ENCODE measurements at places on chromosomes 6 and 20.

GRCh38 chr20:44204156-44204831, 6.3 kb downstream of the OSER1 start:
- peak; percentile 98 for DNase-seq

DNA sequence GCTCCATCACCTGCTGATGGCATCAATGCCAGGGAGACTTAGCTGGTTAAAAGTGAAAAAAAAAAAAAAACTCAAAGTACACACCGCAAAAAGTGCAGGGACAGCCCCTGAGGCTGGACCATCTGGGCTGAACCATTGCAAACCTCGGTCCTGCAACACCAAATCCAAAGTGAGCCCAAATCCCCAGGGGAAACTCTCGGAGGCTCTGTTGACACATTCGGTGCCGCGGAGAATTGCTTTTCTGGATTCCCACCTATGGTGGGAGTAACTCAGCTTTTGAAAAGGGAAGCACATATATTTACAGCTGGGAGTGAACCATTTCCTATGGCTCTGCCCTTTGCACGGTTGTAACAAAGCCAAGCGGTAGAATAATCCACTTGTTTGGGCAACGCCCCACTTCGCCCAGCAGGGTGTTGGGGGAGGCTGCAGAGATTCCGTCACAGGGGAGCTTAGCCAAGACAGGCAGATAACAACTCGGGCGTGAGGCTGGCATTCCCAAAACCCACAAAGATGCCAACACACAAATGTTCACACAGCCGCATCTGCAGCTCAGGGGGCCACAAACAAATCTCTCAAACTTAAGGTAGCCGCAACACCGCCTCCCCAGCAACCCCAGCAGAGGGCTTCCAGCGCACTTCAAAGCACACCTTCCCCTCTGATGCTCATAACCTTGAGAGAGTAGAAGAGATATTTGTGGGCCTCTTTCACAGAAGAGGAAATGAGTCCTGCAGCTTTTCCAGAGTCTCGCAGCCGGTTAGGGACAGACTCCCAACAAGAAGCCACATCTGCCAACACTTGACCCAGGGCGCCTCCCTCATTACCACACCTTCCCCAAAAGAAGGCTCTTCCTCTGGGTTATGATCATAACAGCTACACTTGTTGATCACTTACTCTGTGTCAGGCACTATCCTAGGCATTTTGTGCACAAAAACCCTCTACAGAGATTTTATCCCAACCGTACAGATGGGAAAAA, 11.4 kb downstream of the ZC3H12D start:
- no peak for DNase-seq

- DNase-seq = no peak
These were observed 41.9 kb downstream of the PCNA start for GRCh38 chr20:5077761-5078387.

- no peak for DNase-seq
These were observed 119.1 kb upstream of the CD93 start for GRCh38 chr20:23205211-23205610.

DNA sequence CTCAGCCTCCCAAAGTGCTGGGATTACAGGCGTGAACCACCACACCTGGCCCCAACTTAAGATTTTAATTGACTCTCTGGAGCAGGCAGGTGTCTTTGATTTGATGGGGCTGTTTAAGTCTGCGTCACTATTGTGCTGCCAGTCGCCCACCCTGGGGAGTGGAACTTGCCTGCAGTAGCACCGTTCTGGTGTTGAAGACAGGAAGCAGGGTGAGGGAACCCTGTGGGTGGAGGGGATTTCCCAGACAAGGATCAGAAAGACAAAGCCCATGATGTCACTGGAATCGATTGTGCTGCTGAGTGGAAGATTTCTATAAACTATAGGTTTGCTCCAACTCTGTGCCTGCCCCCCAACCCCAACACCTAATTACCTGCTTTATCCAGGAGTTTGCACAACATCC, 11.0 kb downstream of the ALDH8A1 start:
- no peak for DNase-seq

DNA sequence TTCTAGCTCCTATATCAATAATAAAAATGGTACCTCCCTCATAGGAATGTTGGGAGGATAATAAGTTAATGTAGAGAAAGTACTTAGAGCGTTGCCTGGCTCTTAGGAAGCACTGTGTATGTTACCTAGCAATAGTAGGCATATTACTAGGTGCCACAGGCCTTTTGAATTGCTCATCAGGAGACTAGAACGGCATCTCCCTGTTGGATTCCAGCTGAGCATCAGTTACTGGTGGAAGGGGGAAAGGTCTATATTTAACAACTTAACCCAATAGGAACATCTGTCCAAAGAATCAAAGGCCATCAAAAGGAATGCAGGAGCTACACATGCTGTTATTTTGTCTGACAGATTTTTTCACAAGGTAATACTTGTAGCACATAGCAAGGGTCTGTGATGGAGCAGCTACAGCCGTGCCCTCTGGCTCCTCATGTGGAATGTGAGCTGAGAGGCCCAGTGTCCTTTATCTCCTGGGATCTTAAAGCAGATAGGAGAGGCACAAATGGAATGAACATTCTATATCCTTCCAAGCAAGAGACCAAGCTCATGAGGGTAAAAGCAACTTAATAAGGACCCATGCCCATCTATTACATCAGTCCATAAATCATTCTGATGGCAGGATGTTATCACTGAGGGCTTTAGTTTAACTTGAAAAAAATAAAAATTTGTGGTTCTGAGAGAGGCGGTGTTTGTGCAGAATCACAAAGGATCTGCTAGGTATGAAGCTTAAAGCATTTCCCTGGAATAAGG, 184.9 kb upstream of the LAMP5 start:
- DNase-seq = no peak

DNA sequence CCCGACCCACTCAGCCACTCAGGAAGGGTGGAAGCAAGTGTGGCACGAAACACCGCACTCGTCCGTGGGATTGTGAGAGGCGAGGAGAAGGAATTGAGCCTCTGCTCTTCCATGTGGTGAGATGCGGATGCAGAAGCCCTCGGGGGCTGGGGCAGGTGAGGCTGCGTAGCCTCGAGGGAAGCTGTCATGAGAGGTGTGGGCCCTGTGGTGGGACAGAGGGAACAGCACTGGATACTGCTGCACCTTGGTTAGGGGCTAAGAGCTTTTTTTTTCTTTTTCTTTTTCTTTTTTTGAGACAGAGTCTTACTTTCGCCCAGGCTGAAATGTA, 86.5 kb downstream of the PTPN1 start:
- no peak for DNase-seq

- DNase-seq = no peak
These were observed 50.5 kb downstream of the KCNK5 start for GRCh38 chr6:39178804-39179203.

DNA sequence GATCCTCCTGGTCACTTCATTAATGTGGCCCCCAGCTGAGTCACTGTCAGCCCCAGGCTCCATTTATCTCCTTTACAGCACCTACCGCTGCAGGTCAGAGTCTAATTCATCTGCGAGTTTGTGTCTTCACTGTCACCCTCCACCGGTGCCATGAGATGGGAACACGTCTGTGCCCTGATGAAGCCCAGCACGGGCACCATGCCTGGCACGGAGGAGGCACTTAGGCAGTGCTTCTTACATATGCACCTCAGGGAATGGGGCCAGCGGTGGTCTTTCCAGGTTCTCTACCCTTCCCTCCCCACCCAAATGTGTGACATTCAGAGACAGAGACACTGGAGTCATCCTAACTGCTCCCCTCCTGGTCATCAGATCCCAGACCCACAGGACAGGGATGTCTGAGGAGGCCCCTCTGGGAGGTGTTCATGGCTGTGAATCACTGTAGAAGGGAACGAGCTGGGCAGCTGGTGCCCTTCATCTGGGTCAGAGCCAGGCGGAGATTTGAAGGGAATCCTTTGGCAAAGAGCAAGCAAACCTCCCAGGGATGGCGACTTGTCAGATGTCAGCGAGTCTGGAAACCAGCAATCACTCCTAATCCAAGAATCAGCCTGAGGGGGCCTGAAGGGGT, 364.6 kb downstream of the PREX1 start:
- DNase-seq = no peak

GRCh38 chr6:33945931-33946330, 142.1 kb upstream of the MLN start:
- no peak for DNase-seq

DNA sequence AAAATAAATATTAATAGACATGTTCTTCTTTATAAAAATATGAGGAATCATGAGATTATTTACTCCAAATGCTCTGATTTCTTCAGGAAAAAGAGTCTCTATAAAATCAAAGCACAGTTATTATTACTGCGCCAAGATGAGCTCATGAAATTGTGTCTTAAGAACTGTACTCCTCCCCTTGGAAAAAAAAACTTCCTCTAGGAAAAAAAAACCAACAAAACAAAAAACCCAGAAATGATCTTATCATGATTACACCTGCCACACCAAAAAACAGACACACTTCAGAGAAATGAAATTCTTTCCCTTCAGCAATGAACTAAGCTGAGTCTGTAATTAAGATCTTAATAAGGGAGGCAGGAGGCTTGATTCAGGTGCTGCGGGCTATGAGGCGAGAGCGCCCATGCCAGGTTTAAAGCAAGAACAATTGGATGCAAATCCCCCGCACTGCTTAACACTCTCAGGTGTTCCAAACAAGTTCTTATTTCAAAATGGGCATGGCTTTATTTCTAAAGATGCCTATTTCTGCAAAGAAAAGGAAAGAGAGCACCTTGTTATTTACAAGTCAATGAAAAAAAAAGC, 9.1 kb downstream of the NEDD9 start:
- no peak for DNase-seq

GRCh38 chr6:49979584-49979983, 10.2 kb upstream of the DEFB113 start:
- no peak for DNase-seq

DNA sequence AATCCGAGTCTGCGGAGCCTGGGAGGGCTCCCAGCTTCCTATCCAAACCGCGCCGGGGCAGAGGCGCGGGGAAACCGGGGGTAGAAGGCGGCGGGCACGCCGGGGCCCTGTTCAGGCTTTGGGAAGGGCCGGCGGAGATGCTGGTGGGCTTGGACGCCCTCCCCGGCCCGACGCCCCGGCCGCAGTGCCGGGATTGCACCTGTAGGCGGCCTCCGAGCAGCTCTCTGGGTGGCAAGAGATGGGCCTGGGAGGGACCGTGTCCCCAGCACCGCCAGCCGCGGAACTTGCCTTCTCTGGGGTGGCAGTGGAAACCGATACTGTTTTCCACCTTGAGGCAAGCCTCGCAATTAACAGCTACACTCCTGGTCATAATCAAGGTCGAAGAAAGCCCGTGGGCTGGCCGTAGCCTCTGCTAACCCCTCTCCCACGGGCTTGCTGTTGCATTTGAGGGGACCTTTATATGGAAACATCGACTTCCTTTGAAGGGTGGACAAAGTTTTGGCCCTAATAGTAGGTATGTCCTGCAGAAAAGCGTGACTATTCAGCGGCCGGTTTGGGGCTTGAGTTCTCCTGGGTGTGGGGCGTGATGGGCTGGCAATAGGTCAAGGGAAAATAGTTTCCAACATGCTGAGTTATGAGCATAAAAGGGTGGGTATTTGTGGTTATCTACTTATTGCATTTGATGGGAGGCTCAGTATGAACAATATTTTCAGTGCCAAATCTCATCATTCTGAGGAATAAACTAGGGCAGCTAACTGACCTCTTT, 1.1 kb upstream of the JAG1 start:
- peak; percentile 78 for DNase-seq

DNA sequence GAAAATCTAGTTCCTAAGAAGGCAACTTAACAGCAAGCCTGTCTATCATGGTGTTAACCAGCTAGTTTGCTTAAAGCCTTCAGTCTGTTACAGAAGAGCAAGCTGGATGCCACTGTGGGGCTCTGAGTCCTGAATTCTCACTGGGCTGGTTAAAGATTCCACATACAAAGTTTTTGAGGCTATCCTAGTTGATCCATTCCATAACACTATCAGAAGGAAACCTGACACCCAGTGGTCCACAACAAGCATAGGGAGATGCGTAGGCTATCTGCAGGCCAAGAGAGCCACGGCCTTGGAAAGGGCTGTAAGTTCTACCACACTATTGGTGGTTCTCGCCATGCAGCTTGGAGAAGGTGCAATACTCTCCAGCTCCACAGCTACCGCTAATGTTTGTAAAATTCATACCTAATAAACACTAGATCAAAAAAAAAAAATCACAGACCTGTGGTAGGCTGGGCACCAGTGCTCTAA, 420 bp upstream of the MCCD1 start:
- no peak for DNase-seq

GRCh38 chr6:141103246-141103645, 1029.5 kb upstream of the GJE1 start:
- no peak for DNase-seq

GRCh38 chr6:124741341-124741740, 220.9 kb upstream of the RNF217 start:
- no peak for DNase-seq

- DNase-seq = no peak
These were observed 4.4 kb downstream of the SLC13A3 start for GRCh38 chr20:46646659-46647380.

DNA sequence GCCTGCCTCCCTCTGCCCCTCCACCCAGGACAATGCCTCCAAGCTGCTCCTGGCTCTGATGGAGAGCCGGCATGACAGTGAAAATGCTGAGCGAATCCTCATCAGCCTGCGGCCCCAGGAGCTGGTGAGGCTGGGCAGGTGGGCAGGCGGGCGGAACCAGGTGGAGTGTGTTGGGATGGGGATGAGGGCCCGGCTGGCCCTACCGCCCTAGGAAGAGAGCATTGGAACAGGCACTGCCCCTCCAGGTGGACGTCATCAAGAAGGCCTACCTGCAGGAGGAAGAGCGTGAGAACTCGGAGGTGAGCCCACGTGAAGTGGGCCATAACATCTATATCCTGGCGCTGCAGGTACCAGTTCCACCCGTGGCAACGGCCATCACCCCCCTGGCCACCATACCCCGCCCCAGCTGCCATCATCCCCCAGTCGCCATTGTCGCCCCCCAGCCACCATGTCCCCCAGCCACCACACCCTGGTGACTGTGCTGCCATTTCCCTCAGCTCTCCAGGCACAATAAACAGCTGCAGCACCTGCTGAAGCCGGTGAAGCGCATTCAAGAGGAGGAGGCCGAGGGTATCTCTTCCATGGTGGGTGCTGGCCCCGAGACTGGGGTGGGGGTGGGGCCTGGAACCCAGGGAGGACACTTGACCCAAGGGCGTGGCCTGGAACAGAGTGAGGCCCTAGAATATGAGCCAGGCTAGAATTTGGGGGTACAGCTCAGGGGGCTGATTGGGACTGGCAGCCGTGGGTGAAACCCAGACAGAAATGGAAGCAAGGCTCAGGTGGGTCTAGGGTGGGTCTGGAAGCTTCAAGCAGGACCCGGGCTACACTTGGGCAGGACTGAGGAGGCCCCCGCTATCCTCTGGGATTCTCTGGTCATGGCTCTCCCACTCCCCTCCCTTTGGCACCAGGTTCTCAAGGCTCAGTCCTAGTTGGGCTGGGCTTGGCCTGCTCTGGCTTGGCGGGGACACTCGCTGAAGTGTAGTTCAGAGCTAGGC, 24.2 kb downstream of the UQCC2 start:
- no peak for DNase-seq

GRCh38 chr6:155349956-155350355, 35.7 kb upstream of the TFB1M start:
- no peak for DNase-seq

GRCh38 chr20:49697071-49697470, 16.6 kb downstream of the B4GALT5 start:
- no peak for DNase-seq

- no peak for DNase-seq
These were observed 71.3 kb upstream of the FYN start for GRCh38 chr6:111944541-111944940.

- no peak for DNase-seq
These were observed 85.4 kb upstream of the HCRTR2 start for GRCh38 chr6:55088902-55089301.

Measured in HTR-8/SVneo (cell line).